Stimulated activated naive CD8-positive, alpha-beta T cell treated with anti-CD3 and anti-CD28 coated beads, Interleukin-15, Interleukin-2, amounts not matched to agents 100 U/mL and 50 U/mL, for 24 hours (primary cell): ENCODE measurements at places on chromosomes 5 and 9.

DNA sequence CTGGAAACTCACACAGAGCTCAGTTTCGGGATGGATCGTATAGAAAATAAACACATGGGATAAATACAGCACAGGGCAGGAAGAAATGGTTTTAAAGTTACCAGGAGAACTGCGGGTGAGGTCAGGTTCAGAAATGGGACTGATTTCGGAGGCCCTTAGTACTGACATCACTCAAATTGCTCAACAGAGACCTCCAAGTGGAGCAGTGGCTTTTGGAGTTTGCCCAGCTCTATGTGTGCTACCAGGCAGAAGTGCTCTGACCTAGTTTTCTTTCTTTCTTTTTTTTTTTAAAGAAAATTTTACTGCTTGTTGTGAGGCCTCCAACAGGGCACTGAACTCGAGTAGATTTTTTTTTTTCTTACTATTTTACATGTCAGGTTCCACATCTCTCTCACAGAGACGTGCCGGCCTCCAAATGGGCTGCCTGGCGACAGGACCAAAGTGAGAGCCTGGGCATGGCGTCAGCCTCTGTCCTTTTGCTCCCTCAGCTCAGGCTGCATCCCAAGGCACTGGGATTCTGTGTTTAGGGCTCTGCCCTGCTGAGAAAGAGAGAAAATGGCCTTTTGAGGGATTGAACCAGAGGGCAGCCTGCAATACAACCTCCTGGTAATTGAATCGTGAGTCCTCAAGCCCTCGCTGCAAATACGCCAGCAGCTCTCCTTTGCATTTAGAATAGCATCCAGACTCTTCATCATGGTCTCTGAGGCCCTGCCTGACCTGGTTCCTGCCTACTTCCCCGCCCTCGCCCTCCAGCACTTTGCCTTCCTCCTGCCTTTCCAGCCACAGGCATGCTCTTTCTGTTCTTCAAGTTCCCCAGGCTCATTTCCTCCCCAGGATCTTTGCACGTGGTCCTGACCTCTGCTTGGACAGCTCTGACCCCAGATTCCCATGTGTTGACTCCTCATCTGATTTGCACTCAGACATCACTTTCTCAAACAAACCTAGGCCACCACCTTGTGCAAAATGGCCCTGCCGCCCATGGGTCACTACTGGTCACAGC, 173.5 kb downstream of the FGF1 start:
- no peak for DNase-seq

DNA sequence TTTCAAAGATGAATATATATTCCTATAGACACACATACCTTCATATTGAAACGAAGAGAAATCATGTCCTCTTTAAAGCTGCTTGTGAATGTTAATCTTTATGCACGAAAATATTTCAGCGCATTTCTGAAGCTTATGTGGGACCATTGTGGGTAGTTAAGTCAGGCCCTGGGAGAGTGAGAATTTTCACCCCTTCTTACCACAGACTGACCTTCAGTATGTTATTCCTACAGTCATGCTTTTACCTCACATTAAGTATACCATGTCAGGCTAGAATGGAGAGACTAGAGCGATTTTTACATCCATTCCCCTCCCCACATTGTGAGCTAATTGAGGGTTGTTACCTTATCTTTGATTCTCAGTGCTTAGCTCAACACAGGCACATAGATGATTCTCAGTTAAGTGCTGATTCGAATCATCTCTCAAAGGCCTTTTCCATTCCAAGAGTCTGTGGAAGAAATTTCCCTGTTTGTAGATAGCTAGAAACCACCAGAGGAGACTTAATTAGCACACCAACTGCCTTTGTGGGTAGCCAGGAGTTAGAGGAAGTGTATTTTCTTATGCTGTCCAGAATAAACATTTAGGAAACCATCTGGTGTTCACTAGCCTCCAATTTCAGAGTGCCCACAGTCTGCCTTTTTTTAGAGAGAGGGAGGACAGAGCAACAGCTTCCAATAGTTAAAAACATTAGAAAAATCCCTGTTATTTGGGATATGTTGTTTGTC, 110.5 kb downstream of the MEGF10 start:
- DNase-seq: no peak

GRCh38 chr9:114830546-114830945, 24.7 kb upstream of the TNFSF15 start:
- no peak for DNase-seq

DNA sequence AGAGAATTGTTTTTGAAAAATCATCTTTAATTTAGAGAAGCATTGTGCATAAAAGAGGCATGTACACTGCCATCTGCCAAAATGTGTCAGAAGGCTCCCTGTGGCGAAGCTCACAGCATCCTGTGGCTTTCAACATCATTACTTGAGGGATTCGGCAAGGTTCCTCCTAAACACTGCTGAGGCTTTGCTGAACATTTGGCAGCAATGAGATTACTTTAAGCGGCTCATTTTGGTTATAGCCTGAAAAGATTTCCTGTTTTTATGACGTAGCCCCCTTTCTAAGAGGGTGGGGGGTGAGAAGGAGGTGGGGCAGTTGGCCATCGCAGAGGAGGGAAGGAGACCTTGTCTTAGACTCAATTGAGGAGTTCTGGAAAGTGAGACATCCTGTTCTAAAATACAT, 469.4 kb downstream of the RASEF start:
- no peak for DNase-seq

DNA sequence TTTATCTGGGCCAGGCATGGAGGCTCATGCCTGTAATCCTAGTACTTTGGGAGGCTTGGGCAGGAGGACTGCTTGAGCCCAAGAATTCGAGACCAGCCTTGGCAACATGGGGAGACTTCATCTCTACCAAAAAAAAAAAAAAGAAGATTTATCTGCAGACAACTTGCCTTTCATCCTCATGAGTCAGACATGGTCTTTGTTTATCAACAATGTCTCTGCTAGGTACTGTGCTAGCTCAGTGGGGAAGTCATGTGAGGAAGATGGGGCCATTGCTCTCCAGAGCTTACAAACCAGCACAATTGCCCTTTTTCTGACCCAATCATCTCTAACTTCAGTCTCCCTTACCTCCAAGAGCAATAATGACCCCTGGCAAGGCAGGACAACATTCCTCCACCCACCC, 1.6 kb downstream of the URM1 start:
- DNase-seq: no peak

DNA sequence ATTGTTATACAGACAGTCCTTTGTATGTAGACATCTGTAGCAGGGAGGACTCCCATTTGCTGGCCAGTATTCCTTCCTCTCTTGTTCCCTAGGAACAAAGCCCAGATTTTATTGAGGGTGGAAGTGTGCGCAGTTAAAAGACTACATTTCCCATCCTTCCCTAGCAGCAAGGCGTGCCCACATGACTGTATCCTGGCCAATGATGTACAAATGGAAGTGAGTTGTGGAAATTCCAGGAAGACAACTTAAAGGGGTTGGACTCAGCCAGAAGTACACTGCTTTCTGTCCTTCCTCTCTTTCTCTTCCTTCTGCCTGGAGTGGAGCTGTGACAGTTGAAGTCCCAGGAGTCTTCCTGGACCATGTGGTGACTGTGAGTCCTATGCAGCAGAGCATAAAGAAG, 89.0 kb downstream of the HRH2 start:
- DNase-seq: no peak

DNA sequence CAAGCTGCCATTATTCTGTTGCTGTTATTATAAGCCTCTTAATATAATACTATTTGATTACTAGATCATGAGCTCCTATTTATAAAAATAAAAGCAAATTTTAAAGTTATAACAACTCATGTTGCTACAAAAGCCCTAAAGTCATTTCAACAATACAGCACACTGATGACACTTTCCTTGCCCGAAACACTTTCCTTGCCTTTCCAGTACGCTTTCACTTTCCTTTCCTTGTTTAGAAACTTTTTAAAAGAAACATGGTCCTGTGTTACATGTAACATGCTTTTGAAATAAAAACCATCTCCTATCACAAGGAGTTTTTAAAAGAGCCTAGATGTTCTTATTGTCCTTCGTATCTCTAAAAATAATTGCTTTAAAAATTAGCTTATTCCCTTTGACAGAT, 688.4 kb downstream of the PTPRD start:
- no peak for DNase-seq

- DNase-seq: peak; percentile 34
These were observed 81.9 kb downstream of the PTPN3 start for GRCh38 chr9:109416135-109416706.

- DNase-seq: peak; percentile 51
These were observed 112.2 kb downstream of the MTX3 start for GRCh38 chr5:79878721-79879336.

DNA sequence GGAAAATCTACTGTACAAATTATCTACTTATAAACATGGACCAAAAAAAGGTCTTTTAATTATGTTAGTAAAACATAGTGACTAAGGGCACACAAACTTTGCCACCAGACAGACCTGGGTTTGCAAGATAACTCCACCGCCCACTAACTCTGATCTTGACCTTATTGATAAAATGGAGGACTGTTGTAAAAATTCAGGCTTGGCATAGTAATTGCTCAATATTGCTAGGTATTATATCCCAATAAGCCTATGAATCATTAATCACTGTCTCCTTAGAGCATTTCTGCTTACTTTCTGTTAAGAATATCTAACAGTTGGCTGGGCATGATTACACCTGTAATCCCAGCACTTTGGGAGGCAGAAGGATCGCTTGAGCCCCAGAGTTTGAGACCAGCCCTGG, 3.8 kb downstream of the C9orf40 start:
- DNase-seq: no peak

DNA sequence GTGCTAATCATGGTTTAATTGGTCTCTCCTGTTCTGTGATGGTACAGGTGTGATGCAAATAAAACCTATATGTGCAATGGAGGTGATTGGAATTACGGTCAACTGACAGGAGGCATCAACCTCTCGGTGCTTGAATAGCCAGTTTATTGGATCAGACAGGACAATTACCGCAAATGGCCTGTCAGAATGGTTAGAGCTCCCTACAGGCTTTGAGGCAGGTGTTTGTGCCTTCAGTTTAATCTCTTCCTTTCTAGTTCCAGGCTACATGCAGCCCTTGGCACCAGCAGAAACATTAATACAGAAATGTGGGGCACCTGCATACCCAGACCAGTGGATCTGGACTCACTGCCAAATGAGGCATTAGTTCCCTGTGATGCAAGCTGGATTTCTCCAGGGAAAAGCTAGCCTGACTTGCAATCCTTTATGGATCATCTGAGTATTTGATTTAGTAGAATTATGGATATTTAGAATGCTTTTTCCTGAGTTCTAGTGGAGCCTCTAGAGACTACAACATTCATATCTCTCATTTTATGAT, 128.6 kb downstream of the MAT2B start:
- DNase-seq: no peak

DNA sequence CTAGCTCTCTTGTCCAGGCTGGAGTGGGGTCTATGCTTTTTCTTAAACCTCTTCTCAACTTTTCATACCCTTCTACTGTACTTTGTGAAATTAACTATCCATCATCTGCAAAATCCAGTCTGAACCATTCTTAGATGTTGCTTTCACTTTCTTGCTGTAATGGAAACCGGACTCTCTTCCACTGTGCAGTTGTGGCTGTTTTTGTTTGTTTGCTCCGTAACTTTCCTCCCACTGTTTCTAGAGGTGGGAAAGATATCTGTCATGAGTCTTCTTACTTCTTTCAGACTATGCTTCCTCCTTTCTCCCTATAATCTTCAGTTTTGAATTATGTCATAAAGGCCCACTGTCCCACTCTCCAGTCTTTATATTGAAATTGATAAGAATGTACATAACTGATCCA, 6.5 kb downstream of the TNPO1 start:
- no peak for DNase-seq

- no peak for DNase-seq
These were observed 5.1 kb downstream of the TGFBI start for GRCh38 chr5:136033848-136034247.

DNA sequence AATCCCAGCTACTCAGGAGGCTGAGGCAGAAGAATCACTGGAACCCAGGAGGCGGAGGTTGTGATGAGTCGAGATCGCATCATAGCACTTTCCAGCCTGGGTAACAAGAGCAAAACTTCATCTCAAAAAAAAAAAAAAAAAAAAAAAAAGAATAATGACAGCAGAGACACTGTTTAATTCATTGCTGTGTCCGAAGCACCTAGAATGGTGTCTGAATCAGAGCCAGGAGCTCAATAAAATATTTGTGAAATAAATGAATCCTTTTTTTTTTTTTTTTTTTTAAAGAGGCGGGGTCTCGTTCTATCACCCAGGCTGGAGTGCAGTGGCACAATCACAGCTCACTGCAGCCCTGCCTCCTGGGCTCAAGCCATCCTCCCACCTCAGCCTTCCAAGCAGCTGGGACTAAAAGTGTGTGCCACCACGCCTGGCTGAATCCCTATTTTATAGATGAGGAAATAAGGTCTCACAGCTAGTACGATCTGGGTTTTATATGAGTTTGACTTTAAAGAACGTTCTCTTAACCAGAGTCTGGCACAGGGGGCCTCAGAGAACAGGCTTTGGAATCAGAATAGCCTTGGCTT, 47.8 kb downstream of the THOC3 start:
- no peak for DNase-seq

GRCh38 chr5:89020926-89021610, 138.1 kb upstream of the MEF2C start:
- no peak for DNase-seq

GRCh38 chr5:73299665-73300336, 126.8 kb downstream of the TMEM174 start:
- peak; percentile 7 for DNase-seq

GRCh38 chr5:91245871-91246270, 137.2 kb downstream of the ARRDC3 start:
- no peak for DNase-seq

- DNase-seq: peak; percentile 70
These were observed 63.3 kb downstream of the FREM1 start for GRCh38 chr9:14846871-14847311.

DNA sequence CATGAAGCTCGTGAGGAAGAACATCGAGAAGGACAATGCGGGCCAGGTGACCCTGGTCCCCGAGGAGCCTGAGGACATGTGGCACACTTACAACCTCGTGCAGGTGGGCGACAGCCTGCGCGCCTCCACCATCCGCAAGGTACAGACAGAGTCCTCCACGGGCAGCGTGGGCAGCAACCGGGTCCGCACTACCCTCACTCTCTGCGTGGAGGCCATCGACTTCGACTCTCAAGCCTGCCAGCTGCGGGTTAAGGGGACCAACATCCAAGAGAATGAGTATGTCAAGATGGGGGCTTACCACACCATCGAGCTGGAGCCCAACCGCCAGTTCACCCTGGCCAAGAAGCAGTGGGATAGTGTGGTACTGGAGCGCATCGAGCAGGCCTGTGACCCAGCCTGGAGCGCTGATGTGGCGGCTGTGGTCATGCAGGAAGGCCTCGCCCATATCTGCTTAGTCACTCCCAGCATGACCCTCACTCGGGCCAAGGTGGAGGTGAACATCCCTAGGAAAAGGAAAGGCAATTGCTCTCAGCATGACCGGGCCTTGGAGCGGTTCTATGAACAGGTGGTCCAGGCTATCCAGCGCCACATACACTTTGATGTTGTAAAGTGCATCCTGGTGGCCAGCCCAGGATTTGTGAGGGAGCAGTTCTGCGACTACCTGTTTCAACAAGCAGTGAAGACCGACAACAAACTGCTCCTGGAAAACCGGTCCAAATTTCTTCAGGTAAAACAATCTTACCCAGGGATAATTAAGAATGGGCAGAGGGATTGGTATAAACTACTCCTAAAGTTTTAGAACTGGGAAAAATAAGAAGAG, 12.9 kb downstream of the ITGA1 start:
- peak; percentile 67 for DNase-seq
